Tibial nerve (tissue), 4 donors: ENCODE measurements at places on chromosomes 5 and 9.

- no peak for DNase-seq
Measured at GRCh38 chr9:110967196-110967595, 71.1 kb downstream of the LPAR1 start.

GRCh38 chr9:89418474-89418845, 79.5 kb downstream of the SEMA4D start:
- DNase-seq = no peak

- no peak for DNase-seq
Measured at GRCh38 chr9:104974053-104974962, 46.4 kb upstream of the ABCA1 start.

- DNase-seq = no peak
Measured at GRCh38 chr9:34452568-34452967, 5.8 kb downstream of the FAM219A start.
